ENCODE measurements at places on chromosomes 2 and 18. TPM values are rescaled to one million over a fixed set of nuclear protein-coding genes. Genes with fewer than 3 reads are reported as not detected.

Gene DNAJC5G
- not detected for polyA plus RNA-seq

Gene DNER
- polyA plus RNA-seq, result not detected

Gene C1GALT1C1L
- not detected for polyA plus RNA-seq

Gene STARD6
- not detected for polyA plus RNA-seq

Gene BCL11A
- 1.3 TPM for polyA plus RNA-seq

Gene GPR45
- polyA plus RNA-seq, result not detected

Gene CAPN14
- 0.17 TPM for polyA plus RNA-seq

Gene MALL
- polyA plus RNA-seq, result not detected

Gene DCDC2C
- not detected for polyA plus RNA-seq

GRCh38 chr18:5424903-5425664, 118.7 kb downstream of the EPB41L3 start:
- no peak overlapping the region for H3K4me3 ChIP-seq
- no peaks in the 10 kb centered on the region for H3K36me3 ChIP-seq
- H3K4me1 ChIP-seq, result no peaks in the 10 kb centered on the region
- no peak overlapping the region for H3K27ac ChIP-seq
- peaks cover 21% of the 10 kb centered on the region for H3K27me3 ChIP-seq
- DNase-seq, result peak; percentile 6

- H3K4me1 ChIP-seq, result peaks cover 8% of the 10 kb centered on the region
- no peak overlapping the region for H3K4me3 ChIP-seq
- H3K27ac ChIP-seq, result no peak overlapping the region
- DNase-seq, result no peak
- no peaks in the 10 kb centered on the region for H3K36me3 ChIP-seq
These were observed 85.5 kb downstream of the ACAA2 start for GRCh38 chr18:49727816-49728215.

DNA sequence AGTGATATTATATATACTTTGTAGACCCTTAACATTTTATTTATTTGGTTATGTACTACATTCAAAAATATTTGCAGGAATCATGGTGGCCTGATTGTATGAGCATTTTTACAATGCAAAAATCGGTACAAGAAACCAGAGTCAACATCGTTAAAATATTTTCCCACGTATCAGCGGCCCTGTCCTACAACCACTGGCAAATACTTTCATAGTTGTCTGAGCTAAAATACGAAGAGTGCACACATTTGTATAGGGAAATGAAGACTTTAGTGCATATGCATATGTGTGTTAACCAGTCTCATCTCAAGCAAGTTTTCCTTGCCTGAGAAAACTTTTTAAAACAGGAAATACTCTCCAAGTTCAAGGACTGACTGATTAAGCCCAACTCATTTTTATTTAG, 35.9 kb downstream of the CCDC102B start:
- no peaks in the 10 kb centered on the region for H3K27me3 ChIP-seq
- no peak for DNase-seq
- H3K27ac ChIP-seq, result no peak overlapping the region
- H3K4me1 ChIP-seq, result no peaks in the 10 kb centered on the region
- H3K36me3 ChIP-seq, result no peaks in the 10 kb centered on the region
- H3K4me3 ChIP-seq, result no peak overlapping the region

DNA sequence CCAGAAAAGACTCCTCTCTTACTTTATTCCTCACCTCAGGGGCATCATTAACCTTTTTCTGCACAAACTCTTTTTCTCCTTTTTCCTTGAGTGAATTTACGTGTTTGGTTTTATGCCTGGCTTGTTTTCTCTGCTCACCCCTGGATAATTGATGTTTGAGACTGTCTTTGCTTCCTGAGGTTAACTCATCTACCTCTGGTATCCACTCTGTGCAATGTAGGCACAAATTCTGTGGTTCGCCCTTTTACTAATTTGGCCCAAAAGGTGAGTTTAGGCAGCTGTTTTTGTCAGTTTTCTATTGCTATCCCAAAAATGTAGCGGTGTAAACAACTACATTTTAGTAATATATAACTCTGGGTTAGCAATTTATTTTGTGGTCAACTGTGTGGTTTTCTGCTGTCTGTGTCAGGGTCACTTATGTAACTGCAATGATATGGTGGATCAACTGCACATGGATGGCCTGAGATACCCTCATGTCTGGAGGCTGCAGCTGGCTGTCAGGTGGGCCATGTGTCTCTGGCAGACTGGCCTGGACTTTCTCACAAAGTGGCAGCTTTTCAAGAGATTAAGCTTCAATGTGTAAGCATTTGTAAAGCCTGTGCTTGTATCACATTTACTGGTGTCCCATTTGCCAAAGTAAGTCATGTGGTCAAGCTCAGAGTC, 329.7 kb downstream of the FSIP2 start:
- H3K4me3 ChIP-seq, result no peak overlapping the region
- H3K4me1 ChIP-seq, result no peaks in the 10 kb centered on the region
- DNase-seq, result no peak
- no peaks in the 10 kb centered on the region for H3K27me3 ChIP-seq
- no peak overlapping the region for H3K27ac ChIP-seq

DNA sequence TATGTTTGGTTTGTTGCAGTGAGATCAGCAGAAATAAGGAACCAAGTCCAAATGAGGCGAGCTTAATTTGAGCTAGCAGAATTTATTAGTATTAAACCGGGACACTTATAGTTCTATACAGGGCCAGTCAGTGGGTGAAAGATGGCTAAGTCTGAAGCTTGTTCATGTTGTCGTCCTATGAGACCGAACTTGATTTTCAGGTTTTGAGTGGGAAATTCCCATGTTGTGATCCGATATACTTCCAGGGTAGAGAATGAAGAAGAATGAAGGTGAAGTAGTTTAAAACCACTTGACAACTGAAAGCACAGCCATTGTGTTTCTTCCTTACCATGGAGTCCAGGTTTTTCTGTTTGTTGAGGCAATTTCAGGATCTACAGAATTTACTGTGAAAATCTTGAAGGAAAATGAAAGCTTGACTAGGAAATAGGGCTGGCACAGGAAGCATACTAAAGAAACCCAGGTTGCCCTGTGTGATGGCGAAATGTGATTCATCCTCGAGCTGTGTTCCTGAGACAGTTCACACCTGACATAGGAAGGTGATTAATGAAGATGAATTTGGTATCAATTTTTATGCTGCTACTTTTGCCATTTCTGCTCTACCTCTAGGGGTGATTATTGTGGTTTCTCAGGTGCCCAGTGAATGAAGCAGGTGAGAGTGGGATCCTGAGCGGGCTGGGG, 37.6 kb upstream of the MGAT5 start:
- H3K4me1 ChIP-seq, result peaks cover 65% of the 10 kb centered on the region
- H3K36me3 ChIP-seq, result peaks cover 2% of the 10 kb centered on the region
- peak overlapping the region; percentile 46 for H3K4me3 ChIP-seq
- DNase-seq, result no peak
- no peaks in the 10 kb centered on the region for H3K27me3 ChIP-seq

GRCh38 chr2:238244151-238244550, 4.3 kb upstream of the HES6 start:
- H3K27ac ChIP-seq, result no peak overlapping the region
- H3K4me3 ChIP-seq, result no peak overlapping the region
- no peaks in the 10 kb centered on the region for H3K27me3 ChIP-seq
- peaks cover 4% of the 10 kb centered on the region for H3K4me1 ChIP-seq
- H3K36me3 ChIP-seq, result peaks cover 36% of the 10 kb centered on the region
- DNase-seq, result no peak

- H3K36me3 ChIP-seq, result no peaks in the 10 kb centered on the region
- H3K27me3 ChIP-seq, result no peaks in the 10 kb centered on the region
- H3K27ac ChIP-seq, result no peak overlapping the region
- no peak for DNase-seq
- no peak overlapping the region for H3K4me3 ChIP-seq
- H3K4me1 ChIP-seq, result no peaks in the 10 kb centered on the region
These were observed 590.6 kb upstream of the NETO1 start for GRCh38 chr18:73458186-73458964.

- DNase-seq, result no peak
- peaks cover 14% of the 10 kb centered on the region for H3K4me1 ChIP-seq
- H3K27ac ChIP-seq, result no peak overlapping the region
- H3K27me3 ChIP-seq, result peaks cover 10% of the 10 kb centered on the region
- H3K4me3 ChIP-seq, result no peak overlapping the region
- no peaks in the 10 kb centered on the region for H3K36me3 ChIP-seq
These were observed 17.5 kb downstream of the C18orf63 start for GRCh38 chr18:74333091-74333490.

DNA sequence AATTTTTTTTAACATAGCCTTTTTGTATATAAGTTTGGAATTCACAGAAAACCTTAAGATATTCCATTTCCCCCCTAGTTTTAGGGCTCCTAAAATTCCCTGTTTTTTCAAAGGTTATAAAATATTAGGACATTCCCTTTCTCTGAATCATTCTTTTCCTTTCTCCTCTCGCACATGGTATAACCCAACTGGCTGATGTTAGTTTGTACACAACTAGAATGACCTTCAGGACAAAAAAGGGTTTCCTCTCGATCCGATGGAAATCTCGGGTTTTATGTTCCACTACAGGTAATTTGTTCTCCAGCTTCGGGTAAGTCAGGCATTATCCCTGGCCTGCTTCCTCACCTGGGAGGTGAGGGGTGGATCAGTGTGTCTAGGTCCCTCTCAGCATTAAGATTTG, 215.1 kb downstream of the LDLRAD4 start:
- H3K36me3 ChIP-seq, result no peaks in the 10 kb centered on the region
- no peaks in the 10 kb centered on the region for H3K27me3 ChIP-seq
- H3K27ac ChIP-seq, result no peak overlapping the region
- H3K4me3 ChIP-seq, result no peak overlapping the region
- no peak for DNase-seq

DNA sequence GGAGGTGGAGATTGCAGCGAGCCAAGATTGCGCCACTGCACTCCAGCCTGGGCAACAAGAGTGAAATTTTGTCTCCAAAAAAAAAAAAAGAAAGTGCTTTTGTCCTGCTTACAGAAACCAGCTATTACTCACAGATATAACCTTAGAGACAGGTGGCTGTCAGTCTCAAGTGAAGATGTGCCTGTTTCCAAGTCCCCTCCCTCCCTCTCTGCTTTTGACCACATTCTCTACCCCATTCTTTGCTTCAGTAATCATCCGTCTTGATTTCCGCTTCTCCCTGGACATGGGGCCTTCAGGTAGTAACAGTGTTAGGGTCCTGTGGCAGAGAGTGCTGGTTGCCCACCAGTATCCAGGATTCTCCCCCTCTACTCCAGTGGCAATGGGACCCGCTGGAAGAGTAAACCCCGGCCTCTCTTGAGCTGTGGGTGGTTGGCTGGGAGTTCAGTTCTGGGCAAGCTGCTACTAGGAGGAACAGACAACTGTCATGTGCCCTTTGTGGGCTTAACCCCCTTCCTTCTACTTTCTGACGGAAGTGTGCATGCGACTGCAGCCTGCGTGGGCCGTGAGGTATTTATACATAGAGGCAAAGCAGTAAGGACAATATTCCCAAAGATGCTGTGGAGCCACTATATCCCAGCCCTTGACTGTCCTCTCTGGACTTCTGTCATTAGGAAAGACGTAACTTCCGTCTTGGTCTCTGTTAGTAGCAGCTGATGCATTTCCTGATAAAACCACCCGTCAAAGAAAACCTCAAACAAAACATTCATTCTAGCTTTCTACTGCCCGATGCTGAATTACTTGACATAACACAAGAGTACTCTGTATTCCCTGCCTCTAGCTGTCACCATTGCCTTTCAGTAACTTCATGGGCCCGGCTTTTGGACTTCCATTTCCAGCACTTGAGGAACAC, 17.8 kb downstream of the PDCL3 start:
- DNase-seq, result peak; percentile 85
- H3K27ac ChIP-seq, result peak overlapping the region; percentile 99
- H3K27me3 ChIP-seq, result no peaks in the 10 kb centered on the region
- peaks cover 44% of the 10 kb centered on the region for H3K4me1 ChIP-seq
- H3K4me3 ChIP-seq, result peak overlapping the region; percentile 78

- no peaks in the 10 kb centered on the region for H3K27me3 ChIP-seq
- no peak for DNase-seq
- H3K27ac ChIP-seq, result no peak overlapping the region
These were observed 124.7 kb upstream of the CAPN13 start for GRCh38 chr2:30931841-30932407.

- H3K4me1 ChIP-seq, result no peaks in the 10 kb centered on the region
- H3K27me3 ChIP-seq, result no peaks in the 10 kb centered on the region
- DNase-seq, result no peak
- no peaks in the 10 kb centered on the region for H3K36me3 ChIP-seq
These were observed 135.5 kb downstream of the GAREM1 start for GRCh38 chr18:32335228-32335627.

- H3K4me1 ChIP-seq, result peaks cover 62% of the 10 kb centered on the region
- DNase-seq, result peak; percentile 73
- H3K4me3 ChIP-seq, result no peak overlapping the region
- peaks cover 12% of the 10 kb centered on the region for H3K36me3 ChIP-seq
- H3K27ac ChIP-seq, result peak overlapping the region; percentile 72
These were observed 64.1 kb downstream of the PTPN4 start for GRCh38 chr2:119823734-119824334.

DNA sequence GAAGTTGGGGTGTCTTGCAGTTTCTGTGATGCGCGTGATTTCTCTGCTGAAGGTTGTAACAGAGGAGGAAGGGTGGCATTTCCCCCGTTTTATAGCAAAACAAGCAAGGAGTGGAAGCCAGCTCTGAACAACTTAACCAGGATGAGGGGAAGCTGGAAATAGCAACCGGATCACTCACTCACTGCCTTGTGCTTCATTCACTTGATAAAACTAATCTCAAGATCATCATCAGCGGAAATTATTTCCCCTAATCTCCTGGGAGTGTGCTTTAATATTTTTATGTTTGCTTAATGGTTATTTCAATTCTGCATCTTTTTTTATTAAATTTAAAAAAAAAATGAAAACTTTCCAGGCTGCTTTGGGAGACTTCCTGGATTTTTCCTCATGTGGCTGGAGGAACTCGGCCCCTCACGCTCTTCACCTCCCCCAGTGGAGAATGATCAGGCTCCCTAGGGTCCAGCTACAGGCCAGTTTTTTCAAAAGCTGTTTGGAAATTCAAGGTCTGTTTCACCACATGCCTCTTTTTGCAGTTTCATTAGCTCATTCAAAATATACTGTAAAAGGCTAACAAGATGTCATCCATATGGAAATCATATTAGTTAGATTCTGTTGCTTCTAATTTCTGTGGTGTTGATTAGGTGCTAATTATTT, 31.7 kb downstream of the CABLES1 start:
- no peak overlapping the region for H3K4me3 ChIP-seq
- H3K27ac ChIP-seq, result no peak overlapping the region
- no peaks in the 10 kb centered on the region for H3K27me3 ChIP-seq
- no peak for DNase-seq

- no peaks in the 10 kb centered on the region for H3K27me3 ChIP-seq
- H3K36me3 ChIP-seq, result peaks cover 10% of the 10 kb centered on the region
- no peak for DNase-seq
- no peak overlapping the region for H3K27ac ChIP-seq
- H3K4me3 ChIP-seq, result no peak overlapping the region
- H3K4me1 ChIP-seq, result peaks cover 43% of the 10 kb centered on the region
These were observed 81.1 kb downstream of the LPIN1 start for GRCh38 chr2:11827547-11827946.

All from naive thymus-derived CD8-positive, alpha-beta T cell (primary cell).